ENCODE measurements at places on chromosomes 5 and 9.

DNA sequence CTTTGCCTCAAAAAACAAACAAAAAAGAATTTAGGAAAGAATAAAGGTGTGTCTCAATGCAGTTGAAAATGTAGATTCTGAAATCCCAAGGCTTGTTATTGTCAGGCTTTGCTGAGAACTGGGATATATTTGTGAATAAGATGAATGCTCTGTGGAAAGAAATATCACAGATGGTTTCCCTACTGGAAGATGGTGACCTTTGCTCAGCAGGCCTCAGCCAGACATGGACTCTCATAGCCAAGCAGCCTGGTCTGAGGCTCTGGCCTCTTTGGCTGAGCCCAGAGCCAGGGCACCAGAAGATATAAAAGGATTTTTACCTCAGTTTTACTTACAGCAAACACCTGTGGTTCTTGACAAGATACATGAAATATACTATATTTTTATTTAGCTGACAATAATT, 37.1 kb downstream of the AGXT2 start:
- DNase-seq = no peak

GRCh38 chr5:127565586-127566270, 48.3 kb downstream of the PRRC1 start:
- DNase-seq = no peak

DNA sequence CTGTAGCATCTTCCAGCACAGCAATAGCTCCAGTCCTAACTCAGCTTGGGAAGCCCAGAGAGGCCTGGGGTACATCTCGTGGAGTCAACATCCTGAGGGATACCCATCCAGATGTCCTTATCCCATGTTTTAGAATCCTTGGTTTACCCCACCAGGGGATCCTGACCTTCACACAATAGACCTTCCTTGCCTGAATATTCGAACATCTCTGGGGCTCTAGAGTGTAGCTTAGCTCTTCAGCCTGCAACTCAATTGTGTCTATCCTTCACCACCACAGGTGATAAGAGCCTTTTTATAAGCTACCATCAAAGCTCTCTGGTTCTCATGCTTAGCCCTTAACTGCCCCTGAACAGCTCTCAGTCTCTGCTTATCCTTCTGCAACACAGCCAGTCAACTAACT, 7.5 kb upstream of the RALGPS1 start:
- DNase-seq = no peak

DNA sequence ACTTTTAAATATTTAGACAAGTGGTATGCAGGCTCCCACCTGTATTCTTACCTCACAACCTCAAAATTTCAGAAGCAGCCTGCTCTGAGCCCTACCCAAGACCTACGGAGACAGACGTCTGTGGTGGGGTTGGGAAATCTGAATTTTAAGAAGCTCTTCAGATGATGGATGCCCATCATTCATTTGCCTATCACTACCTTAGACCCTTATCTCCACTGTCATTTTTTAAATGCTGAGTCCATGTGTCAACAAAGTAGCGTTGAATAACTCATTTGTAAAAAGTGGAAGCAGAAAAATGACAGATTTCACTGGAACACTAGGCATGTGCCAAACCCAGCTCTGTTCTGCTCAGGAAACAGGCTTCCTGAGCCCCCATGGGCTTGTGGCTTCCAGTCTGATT, 85.7 kb downstream of the PDE4D start:
- no peak for DNase-seq

GRCh38 chr9:22114956-22115355, 105.9 kb upstream of the CDKN2B start:
- DNase-seq = no peak

- no peak for DNase-seq
Observed at GRCh38 chr9:136509549-136509948, 26.7 kb upstream of the SEC16A start.

GRCh38 chr9:83355729-83356151, 182.5 kb downstream of the FRMD3 start:
- DNase-seq = no peak

DNA sequence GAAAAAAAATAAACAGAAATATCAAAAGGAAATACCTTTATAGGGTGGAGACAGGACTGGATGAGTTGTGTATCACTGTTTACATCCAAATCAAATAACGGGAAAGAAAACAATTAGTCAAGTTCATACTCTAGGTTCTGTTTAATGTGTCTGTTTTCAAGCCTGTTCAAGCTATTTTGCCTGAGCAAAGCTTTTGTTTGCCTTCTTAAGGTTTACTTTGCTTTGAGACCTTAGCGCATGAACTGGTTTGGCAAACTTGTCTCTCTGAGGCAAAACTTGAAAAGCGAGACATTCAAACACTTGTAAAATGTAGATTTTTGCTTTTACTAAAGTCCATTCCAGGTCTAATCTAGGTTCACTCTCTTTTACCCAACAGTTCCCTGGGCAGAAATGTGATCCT, 174.1 kb upstream of the RFX3 start:
- no peak for DNase-seq

DNA sequence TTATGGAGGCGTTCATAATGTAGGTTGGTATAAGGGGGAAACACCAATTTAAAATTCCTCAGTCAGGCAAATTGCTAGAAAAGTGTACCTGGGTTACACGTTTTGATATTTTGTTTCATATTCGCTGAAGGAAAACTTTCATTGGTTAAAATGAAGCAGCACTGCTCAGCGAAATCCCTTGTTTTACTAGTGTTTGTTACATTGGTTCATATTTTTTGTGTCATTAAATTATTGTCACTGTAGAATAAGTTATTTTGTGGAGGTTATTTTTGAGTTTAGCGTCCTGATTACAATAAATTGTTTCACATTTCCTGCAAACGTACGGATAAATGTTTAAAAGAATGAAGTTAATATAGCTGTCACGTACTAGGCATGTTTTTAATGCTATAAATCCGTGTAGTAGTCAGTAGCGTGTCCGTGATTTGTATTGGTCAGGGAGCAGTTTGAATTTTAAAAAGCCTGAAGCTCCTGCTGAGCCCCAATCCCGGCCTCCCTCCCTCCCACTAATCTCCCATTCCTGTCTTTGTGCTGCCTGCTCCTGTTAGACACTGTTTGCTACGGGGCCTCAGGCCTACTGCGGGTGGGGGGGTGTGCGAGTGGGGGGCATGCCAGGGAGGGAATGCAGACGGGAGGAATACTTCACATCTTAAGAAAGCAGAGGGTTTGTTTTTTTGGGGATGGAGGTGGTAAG, 2.0 kb downstream of the NIPBL start:
- DNase-seq = no peak

DNA sequence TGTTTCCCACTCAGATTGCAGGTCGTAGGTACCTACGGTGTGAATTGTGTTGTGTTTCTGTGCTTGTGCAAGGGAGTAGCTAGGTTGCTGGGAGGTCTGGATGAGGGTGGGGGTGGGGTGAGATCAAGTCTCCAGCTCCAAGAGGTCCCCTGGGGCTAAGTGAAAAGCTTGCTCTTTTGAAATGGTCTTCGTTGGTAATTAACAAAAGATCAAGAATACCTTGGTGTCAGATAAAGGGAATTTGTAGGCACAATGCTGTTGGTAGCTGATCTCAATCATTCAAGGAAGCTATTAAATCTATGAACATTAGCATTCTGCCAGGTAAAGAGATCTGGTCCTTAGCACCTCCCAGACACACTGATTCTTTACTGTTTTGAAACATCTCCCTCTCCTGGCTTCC, 928 bp upstream of the PCDHGC4 start:
- no peak for DNase-seq
